DMS153 (cell line): ENCODE measurements at places on chromosomes 6 and 20.

DNA sequence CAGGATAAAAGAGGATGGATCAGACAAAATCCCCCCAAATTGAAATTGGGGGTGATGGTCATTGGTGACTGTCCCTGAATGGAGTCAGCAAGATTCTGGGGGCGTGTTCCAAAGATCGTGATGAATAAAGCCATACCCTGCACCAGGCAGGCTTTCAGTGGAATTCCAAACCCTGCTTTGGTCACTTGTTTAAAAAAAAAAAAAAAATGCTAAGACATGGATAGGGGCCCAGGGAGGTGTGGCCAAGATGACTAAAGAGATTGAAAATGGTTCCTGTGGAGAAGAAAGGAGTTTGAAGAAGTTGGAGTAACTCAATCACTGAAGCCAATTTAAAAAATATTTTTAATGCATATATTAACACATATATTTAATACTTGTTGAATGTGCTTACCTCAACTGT is 161.4 kb upstream of the KCNG1 start:
- no peak for DNase-seq

DNA sequence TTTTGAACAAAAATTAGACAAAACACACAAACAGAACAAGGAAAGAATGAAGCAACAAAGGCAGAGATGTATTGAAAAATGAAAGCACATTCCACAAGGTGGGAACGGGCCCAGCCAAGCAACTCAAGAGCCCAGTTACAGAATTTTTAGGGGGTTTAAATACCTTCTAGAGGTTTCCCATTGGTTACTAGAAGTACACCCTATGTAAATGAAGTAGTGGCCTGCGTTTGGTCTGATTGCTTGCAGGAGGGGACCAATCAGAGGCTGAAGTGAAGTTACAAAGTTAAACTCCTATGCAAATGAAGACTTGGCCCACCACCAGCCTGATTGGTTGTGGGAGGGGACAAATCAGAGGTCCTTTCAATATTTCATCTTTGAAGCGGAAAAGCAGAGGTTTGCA is 593.7 kb upstream of the MMS22L start:
- no peak for DNase-seq

DNA sequence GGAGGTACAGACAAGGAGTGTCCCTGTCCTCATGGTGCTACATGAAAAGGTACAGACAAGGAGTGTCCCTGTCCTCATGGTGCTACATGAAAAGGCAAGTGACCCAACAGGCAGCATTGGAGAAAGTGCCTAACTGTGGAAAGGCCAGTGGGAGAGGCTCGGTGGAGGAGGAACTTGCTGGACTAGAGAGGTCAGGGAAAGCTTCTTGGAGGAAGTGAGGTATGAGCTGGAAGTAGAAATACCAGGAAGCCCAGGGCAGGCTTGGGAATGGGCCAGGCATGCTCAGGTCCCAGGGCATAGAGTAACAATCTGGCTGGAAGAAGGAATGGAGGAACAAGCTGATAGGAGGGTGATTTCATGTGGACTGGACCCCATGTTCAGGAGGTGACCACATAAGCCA is 59.8 kb upstream of the FNDC1 start:
- DNase-seq: no peak

DNA sequence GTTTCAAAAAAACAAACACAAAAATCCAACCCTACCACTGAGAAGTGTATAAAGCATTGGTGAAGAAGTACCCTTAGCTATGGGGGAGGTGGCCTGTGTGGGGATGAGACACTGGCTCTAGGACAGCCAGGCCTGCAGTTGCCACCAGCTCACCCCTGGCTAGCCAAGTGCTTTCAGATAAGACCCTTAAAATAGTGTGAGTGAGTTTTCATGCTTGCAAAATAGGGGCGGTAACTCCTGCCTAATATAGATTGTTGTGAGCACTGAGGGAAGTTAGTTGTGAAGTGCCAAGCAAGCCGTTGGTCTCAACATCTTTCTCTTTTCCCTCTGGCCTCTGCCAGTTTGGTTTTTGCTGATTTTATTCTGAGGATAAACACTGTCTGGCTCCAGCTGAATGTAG is 11.3 kb downstream of the PPP1R3G start:
- no peak for DNase-seq

DNA sequence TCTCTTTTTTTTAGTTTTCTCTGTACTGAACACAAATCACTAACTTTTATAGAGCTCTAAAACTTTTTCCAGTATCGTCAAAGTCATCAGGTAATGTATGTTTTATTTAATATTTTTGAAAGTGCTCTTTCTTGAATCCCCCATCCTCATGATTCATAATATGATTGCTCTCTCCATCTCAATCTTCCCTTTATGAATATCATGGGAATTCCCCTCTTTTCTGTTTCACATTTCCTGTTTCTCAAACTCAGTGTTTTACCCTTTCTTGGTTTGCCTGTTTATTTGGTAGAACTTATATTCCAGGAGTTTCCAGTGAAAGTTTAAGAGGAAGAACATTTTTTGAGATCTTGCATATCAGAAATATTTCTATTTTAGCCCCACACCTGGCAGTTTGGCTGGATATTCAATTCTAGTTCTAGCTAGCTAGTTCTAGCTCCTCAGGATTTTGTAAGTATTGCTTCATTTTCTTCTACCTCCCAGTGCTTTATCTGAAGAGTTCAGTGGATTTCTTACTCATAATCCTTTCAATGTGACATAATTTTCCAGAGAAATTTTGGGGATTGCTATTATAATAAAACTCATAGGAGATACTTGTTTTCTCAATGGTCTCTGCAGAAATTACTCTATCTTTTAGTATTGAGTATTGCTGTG is 6.1 kb upstream of the C6orf58 start:
- no peak for DNase-seq

DNA sequence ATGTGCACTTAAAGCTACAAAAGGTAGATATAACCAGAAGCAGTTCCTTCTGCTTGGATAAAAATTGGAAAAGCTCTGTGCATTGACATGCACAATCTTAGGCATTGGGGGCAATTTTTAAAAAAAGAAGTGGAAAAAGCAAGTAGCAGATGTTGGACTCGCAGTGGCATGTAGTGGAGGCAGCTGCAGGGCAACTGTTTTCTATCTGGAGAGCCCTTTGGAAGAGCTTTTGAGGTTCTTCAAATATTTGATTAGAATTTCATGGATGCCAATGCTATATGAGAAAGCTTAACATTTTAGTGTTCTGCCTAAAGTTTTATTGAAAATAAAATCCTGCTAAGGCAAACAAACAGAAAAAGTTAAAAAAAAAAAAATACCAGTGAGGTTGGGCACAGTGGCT is 388.3 kb upstream of the RNF217 start:
- DNase-seq: no peak

DNA sequence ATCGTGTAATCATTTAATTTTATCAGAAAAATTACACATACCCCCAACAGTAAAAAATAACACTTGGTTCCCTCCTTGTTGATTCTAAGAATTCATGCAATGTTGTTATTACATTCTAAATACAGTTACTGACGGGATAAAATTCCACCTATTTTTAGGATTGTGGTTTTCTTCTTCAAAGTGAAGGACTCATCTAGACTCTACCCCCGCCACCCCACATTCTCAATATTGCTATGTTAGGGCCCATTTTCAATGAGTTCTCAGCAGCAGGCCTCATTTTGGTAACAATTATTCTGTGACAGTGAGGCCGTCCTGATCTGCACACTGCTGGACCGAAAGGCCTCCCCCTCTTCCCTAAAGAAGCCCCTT is 43.5 kb downstream of the PREX1 start:
- no peak for DNase-seq

- DNase-seq: no peak
Measured at GRCh38 chr6:40498148-40498547, 89.0 kb downstream of the LRFN2 start.

DNA sequence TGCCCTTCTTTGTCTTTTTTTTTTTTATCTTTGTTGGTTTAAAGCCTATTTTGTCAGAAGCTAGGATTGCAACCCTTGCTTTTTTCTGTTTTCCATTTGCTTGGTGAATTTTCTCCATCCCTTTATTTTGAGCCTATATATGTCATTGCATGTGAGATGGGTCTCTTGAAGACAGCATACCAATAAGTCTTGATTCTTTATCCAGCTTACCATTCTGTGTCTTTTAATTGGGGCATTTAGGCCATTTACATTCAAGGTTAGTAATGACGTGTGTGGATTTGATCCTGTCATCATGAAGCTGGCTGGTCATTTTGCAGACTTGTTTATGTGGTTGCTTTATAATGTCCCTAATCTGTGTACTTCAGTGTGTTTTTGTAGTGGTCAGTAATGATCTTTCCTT is 9.5 kb upstream of the TSPYL4 start:
- DNase-seq: no peak

GRCh38 chr6:16432075-16433032 is 194.0 kb downstream of the GMPR start:
- DNase-seq: no peak

DNA sequence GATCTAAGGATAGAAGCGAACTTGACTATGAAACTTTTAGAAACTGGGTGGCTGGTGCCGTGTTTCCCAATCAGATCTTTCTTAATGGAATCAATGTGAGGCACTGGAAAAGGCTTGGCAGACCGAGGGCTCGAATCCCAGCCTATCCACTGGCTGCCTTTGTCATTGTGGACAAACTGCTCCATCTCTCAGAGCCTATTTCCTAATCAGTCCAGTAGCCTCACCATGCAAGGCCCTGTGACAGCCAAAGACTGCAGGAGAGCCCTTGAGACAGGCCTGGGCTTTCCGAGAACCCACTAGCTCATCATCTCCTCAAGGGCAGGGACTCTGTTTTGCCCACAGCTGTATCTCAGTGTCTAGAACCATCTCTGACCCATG is 43.4 kb downstream of the SPDEF start:
- DNase-seq: no peak

DNA sequence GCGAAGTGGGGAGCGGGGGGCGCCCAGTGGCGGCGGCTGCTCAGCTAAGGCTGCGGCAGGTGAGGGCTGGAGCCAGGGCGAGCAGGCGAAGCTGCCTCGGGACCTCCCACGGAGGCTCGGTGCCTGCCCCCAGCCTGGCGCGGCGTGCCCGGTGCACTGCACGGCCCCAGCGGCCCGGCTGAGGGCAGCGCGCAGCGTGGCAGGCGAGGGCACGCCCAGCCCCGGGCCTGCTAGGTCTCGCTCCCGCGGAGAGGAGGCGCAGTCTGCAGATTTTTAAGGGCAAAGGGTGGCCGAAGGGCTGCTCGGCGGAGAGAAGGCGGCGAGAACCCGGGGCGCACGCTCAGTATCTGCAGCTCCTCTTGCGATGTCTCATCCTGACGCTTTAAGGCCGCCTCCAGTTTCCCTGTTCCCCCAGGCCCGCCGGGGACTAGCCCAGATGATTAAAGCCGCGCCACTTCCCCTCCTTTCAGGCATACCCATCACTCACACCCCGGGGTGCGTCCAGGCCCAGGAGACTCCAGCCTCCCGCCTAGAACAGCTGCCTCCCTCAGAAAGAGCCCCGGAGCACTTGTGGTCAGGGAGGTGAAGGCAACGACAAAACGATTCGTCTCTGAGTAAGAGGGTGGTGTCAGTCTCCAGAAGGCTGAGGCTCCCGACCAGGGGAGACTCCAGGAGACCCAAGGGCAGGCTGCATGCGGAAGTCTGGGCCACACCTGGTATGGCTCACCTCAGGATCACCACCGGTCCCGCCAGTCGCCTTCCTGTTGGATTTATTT is at the start of gene FERMT1:
TSS of gene FERMT1 (minus strand) at position 158 of the 776 bp plus-strand sequence. CDS start 3,476 bp downstream, outside the sequence.
- DNase-seq: peak; percentile 69

DNA sequence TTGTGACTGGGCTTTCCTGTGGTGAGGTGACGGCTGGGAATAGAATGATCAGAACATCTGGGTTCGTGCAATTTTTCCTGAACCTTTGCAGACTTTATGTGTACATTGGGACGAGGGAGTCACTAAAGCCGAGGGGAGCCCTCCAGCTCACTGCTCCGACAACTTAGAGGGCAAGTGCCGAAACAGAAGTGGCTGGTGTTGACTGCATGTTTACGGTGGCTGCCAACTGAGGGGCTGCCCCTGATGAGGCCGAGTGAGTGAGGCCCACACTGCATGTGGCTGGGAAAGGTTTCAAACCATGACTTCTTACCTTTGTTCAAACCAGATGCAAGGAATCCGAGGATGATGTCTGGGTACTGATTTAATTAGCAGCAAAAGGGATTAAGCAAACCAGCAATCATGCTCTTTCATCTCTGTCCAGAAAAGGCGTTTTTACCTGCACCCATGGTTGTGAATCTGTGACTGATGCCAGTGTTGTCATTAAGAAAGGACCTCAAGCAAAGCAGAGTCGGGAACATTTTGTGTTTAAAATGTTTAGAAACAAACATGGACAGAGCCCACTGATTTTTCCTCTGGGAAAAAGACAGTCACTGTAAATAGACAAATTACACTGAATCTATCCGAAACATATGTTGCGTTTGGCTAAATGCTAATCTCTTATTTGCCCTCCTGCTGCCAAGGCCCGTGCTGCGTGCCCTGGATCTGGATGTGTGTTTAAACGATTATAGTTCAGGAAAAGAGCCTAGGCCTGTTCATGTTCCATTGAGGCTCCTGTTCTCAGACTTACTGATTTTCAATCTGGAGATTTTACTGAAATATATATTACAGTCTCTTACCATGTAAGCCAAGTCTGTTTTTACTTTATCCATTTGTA is 105.1 kb downstream of the UST start:
- DNase-seq: no peak

DNA sequence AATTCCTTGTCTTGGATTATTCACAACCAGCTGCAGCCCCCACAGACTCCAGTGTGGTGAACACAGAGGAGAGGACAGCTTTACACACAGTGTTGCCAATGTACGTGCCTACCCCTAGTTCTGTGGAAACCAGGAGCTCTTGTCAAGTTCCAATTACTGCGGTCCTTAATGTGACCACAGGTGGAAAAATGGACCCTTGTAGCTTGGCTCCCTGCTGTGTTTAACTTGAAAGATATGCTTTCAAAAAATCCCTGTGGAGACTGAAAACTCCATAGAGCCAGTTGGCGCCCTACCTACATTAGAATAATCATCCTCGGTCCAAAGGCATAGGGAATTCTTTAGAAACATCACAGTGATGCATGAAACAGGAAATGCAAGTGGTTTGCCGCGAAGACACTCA is 118.3 kb upstream of the SLC22A23 start:
- DNase-seq: no peak

DNA sequence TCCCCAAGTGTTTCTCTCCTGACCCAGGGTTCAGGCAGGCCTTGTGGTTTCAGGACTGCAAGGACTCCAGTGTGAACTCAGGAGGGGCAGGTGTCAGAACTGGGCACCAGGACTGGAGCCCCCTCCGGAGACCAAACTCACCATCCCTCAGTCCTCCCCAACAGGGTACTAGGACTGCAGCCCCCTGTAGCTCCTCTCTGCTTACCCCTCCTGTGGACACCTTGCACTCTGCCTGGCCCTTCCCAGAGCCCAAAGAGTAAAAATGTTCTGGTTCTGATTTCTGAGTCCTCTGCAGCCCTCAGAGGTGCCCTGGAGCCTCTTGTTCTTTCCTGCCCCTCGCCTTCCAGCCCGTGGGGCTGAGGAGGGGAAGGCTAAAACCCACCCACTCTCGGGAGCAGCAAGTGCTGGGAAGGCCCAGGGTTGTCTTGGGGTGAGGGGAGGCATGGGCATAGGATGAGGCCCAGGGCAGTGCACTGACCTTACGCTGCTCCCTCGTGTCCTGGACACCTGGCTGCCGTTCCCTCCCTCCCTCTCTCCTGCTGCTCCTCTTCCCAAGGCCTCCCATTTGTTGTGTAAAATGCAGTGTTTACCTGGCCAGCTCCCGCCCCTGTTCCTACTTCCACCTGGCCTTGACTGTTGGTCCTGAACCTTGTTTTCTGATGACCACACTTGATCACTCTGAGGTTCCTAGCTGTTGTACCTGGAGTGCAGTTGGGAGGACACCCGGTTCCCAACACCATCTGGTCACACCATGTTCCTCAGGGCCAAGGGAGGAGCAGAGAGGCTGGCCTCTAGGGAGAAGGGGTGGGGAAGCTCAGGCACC is 9.9 kb downstream of the CNPY3 start:
- no peak for DNase-seq

- no peak for DNase-seq
Measured at GRCh38 chr6:36563237-36563927, 16.1 kb upstream of the STK38 start.
